ENCODE measurements at places on chromosomes 5 and 9.

DNA sequence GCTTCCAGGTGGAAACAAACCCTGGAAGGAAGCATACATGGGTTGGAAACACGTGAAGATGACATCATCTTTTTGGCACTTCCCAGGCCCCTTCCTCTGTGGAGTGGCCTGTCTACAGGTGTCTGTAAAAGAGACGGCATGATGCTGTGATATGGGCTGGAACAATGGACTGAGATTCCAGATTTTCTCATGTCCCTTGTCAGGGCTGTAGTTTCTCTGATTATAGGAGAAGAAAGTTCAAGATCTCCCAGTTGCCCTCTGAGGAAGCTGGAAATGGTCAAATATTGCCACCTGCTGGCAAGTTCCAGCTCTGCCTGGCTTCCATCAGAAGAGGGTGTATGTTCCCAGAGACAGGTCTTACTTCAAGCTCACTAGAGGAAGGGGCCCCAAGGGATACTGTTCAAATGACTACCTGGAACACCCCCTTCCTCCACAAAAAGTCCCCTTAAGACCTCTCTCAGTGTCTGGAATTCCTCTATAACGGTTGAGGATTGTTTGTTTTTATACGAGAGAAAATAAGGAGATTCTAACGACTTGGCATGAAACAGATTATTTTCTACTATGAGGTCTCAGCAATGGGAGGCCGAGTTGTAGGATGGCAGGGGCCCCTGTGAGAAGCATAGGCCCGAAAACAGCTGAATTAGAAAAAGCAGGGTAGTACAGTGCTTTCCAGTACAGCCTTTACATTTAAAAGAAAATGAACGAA, 7.3 kb upstream of the ANXA6 start:
- DNase-seq: peak; percentile 59

GRCh38 chr9:105245029-105245890, 809 bp downstream of the SLC44A1 start:
- peak; percentile 18 for DNase-seq

DNA sequence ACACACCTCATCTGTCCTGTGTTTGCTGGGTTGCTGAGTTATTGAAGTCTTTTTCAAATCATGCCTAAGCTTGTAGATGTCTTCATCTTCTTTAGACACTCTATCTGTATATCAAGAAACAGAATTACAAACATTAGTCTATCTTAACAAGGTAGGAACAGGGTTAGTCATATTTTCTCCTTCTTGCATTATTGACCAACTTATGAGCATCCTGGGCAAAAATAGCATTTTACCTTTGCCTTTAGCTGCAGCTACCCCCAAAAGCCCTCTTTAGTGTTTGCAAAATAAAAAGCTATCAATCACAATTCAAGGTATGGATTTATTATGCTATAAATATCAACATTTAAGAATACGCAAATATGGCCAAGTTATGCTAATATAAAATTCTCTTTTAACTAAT, 3.4 kb downstream of the PLK2 start:
- no peak for DNase-seq

GRCh38 chr9:3879726-3880505, 354.1 kb upstream of the RFX3 start:
- DNase-seq: no peak

DNA sequence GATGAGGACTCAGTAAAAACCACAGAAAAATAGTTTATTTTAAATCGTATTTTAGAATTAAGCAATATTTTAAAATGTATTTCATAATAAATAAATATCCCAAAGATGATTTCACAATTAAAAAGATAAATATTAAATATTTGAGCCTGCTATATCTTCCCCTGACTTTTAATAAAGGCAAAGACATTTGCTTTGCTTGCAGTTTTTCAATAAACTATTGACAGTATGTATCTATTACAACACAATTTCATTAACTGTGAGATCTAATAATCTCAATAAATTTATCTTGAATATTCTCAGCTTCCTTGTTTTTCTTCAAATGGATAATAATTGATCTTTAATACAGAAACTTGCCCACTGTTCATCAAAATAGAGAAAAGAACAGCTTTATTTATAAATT, 186.2 kb upstream of the TARS1 start:
- no peak for DNase-seq
